ENCODE measurements at places on chromosomes 3 and 15.
A peak's percentile ranks its signal among the peaks of the same experiment; 100 is the strongest.

DNA sequence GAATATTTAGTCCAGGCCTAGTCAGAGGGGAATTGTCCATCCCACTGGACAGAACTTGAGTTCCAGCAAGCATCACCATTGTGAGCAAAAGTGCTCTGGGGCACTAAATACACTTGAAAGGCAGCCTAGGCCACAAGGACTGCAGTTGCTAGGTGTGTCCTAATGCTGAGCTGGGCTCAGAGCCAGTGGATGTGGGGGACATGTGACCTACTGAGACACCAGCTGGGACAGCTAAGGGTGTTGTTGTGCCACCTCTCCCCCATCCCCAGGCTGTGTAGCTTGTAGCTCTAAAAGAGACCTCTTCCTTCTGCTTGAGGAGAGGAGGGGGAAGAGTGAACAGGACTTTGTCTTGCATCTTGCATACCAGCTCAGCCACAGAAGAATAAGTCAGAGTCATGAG lies 120.9 kb downstream of the DTWD1 start:
- no peak for DNase-seq

- DNase-seq, result no peak
Measured at GRCh38 chr3:7205535-7205934, 344.6 kb downstream of the GRM7 start.

DNA sequence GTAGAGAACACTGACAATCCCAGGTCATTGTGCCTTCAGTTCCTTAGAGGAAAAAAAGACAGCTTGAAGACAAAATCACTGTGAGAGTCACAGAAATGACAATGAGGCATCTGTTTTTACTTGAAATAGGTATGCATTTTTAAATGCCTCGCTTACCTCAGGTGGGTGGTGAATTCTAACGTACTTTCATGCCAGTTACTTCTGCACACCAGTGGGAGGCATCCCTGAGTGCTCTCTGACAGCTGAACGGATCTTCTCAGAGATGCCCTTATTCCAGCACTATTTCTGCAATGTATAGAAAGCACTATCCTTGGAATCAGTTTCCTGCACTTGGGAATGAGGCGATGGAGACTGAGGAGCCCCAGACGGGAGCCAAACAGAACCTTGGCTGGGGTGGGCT lies 16.2 kb downstream of the DPH3 start:
- DNase-seq, result no peak

- DNase-seq, result no peak
Measured at GRCh38 chr3:140850210-140850955, 91.3 kb upstream of the SLC25A36 start.

- DNase-seq, result no peak
Measured at GRCh38 chr3:148865049-148865448, at the start of gene CPA3. TSS of gene CPA3 (plus strand) at chr3:148865296. CDS start at chr3:148865308, 12 bp downstream.

GRCh38 chr15:75725719-75726607 lies 13.3 kb upstream of the CSPG4 start:
- no peak for DNase-seq

DNA sequence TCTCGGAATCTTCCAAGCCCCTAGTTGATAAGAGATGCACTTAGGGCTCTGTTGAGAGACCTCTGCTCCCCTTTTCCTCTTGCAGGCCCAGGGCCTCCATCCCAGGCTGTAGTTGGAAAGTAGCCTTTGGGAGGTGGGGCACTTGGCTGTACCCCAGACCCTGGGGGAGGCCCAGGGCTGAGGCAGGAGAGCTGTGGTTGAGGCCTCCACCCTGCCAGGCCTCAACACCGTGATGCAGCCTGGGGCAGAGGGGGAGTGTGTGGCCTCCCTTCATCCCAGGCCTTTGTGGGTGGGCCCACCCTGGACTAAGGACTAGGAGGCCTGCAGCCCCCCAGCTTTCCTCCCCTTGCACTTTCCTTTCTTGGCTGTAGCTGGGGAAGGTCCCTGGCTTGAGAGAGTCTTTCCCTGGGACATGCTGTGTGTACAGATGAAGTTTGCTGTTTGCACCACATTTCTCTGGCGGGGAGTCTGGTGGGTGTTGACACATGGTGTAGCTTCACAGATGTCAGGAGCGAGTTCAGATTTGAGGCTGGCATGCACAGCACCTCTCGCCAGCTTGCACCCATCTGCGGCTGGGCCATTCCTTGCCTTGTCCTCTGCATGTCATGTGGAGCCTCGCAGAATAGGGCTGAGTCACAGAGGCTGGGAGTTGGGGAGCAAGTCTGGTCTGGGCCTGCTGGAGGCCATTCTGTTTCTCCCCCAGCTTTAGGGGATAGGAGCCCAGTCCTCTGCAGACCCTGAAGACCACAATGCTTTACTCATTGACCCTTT lies 13.7 kb downstream of the PLEKHO2 start:
- no peak for DNase-seq

GRCh38 chr3:101896083-101896757 lies 46.9 kb downstream of the NFKBIZ start:
- DNase-seq, result no peak

GRCh38 chr3:66376568-66376967 lies 124.3 kb downstream of the LRIG1 start:
- DNase-seq, result no peak

- DNase-seq, result no peak
Measured at GRCh38 chr3:194058189-194058571, 77.8 kb upstream of the HES1 start.

GRCh38 chr3:160806094-160806493 lies 50.1 kb downstream of the PPM1L start:
- DNase-seq, result no peak

DNA sequence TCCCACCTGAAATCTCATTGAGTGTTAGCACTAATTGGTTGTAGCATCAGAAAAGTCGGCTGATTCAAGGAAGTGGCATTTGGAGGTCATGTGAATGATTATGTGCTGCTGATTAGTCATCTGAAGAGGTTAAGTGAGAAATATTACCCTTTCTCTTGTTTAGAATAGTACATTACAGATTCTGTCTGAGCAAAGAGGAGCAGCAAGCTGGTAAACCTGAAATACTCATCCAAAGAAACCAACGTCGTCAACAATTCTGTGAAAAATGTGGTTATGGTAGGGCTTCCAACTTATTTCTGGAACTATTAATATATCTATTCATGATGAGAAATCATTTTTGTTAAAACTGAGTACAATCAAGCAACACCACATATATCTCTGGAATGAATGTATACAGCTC lies 1024.9 kb downstream of the TUSC7 start:
- no peak for DNase-seq

DNA sequence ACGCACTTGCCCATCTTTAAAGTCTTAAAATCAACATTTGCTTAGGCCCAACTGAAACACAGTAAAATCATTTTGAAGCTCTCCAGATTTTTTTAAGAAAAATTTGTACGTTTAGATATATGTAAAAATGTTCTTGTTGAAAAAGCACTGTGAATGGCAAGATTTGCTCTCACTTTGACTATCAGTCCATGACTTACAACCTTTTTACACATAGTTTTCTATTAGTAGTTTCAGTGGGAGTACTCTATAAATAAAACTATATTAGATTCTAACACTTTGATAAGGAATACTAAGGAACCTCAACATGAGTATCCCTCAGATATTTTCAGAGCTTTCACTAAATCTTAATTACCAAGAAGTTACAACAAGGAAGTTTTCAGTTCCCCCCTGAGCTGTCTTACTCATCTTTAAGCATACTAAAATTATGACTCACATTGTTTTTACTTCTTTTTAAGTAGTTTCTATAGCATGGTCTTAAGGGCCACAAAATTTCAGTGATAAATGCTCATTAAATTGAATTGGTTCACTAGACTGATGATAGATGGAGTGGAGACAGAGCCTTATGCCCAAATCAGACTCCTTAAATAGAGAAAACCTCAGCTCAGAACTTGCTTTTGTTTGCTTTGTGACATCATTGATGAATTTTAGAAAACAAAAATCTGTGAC lies 31.6 kb upstream of the RAP2B start:
- DNase-seq, result no peak

- DNase-seq, result no peak
Measured at GRCh38 chr3:53688066-53688465, 158.2 kb downstream of the CHDH start.

GRCh38 chr3:184158404-184158803 lies 3.2 kb downstream of the DVL3 start:
- no peak for DNase-seq

DNA sequence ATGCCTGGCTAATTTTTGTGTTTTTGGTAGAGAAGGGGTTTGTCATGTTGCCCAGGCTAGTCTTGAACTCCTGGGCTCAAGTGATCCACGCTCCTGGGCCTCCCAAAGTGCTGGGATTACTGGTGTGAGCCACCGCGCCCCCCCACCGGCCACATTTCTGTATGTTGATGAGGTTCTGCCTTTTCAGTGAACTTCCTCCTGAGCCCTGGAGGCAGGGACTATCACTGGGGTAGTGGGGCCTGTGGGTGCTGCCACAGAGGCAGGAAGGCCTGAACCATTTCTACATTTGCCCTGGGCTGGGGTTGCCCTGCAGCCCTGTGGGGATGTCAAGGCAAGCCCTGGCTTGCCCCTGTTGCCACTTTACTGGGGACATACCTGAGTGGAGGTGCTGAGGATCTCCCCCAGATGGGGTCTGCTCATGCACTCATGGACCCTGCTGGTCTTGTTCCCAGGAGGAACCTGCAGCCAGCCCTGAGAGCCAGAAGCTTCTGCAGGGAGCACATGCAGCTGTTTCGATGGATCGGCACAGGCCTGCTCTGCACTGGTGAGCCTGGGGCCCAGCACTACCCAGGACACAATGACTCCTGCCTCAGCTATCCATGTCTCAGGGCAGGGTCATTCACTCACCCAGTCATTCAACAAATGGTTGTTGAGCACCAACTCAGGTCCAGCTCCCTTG lies 5.7 kb downstream of the SLC28A1 start:
- no peak for DNase-seq

DNA sequence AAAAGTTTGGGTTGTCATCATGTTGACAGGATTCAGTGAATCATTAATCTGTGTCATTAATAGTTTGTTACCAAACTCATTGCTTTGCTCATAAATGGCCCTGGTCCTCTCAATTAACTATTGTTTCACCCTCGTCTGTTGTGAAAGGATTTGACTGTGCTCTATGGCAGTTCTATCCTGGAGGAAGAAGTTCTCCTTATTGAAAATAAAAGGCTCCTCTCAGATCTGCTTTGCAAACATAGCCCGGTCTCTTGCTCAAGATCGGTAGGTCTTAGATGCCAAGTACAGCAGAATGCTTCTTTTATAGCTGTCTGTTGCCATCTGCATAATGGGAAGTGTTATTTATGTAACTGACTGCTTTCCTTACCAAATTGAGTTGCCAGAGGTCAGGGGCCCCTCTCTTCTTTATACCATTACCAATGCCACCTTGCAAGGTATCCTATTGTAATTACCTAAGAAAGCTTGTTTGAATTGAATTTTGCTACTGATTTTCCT lies 146.5 kb downstream of the EBLN2 start:
- DNase-seq, result no peak

- DNase-seq, result no peak
Measured at GRCh38 chr15:56837273-56837672, 81.2 kb upstream of the TCF12 start.

GRCh38 chr3:72523429-72524151 lies 324.7 kb downstream of the SHQ1 start:
- DNase-seq, result peak; percentile 100

- no peak for DNase-seq
Measured at GRCh38 chr3:127822041-127822681, at the start of gene MGLL. TSS of gene MGLL (minus strand) at chr3:127822515. CDS start at chr3:127822318, 197 bp downstream.

DNA sequence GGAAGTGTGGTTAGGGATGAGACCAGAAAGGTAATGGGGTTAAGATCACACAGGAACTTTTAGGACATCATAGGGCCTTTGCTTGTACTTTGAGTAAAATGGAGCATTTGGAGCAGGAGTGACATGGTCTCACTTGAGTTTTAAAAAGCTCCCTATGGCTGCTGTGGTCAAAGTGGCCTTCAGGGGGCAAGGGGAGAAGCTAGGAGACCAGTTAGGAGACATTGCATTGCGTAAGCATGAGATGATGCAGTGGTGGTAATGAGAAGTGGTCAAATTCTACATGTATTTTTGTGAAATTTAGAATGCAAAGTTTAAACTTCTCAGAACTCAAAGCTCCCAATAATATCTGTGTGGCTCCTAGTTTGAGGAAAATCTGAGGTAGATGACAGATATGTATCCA lies 27.9 kb downstream of the MED12L start:
- peak; percentile 54 for DNase-seq

DNA sequence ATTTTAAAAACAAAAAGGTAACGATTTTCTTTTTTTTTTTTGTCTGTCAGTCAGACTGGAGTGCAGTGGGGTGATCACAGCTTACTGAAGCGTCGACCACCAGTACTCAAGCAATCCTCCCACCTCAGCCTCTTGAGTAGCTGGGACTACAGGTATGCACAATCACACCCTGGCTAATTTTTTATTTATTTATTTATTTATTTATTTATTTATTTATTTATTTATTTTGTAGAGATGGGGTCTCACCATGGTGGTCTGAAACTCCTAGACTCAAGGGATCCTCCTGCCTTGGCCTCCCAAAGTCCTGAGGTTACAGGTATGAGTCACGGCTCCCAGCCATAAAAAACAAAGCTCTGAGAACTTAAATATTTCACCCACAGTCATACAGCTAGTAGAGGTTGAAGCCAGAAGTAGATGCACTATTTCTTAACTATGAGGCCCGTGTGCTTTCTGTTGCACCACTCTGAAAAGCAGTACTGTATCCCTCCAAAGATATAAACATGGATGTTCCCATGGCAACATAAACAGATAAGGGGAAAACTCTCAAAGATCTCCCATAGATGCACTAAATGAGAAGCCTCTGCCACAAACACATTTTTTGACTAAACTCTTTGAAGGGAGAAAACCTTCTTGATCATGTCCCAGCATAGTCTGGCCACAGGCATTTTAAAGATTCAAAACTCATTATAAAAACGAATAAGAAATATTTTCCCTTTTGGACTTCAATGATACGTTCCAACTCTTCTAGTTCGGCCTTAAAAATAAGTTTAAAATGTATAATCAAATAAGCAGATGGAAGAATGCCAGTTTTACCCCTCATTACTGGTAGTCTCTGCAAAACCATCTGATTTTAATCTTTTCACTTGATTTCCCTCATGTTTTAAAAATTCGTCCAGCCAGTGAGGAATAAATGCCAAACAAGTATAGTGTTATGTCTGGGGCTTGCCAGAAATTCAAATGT lies 162.3 kb upstream of the ARHGEF26 start:
- no peak for DNase-seq

DNA sequence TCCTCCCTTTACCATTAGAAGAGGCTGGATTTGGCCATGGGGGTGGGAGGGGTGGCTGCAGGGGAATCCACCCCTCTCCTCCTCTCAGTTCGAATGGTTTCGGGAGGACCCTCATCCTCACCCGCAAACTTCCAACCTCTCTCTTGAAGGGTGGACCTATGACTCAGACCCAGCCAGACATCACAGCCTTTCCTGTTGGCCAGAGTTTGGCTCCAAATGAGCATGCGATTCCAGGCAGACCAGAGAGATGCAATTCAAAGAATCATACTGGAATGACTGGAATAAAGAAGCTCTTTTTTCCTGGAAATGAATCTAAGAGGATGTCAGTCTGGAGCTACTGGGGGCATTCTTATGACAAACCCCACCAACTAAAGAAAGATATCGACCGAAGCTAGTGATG lies 516.7 kb upstream of the MDFIC2 start:
- DNase-seq, result no peak

- DNase-seq, result no peak
Measured at GRCh38 chr3:10614168-10614567, 108.8 kb upstream of the ATP2B2 start.
